Stimulated activated CD4-positive, alpha-beta T cell treated with anti-CD3 and anti-CD28 coated beads, Interleukin-2, amount 100 ng/mL, for 4 hours (primary cell): ENCODE measurements at places on chromosomes 3 and 15.

DNA sequence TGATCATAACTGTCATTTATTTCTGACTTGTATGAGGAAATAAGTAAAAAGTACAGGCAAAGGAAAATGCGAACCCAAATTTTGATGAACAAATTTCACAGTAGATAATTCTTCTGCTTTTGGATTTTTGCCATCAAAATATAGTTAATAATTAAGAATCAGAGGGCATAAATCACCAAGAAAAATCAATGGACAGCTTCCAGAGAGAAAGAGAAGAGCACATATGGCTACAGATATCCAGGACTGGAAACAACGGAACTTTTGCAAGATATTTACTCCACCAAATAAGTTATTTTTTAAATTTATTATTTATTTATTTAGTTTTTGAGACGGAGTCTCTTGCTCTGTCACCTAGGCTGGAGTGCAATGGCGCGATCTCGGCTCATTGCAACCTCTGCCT lies 35.1 kb upstream of the NANOGP8 start:
- DNase-seq, result no peak

DNA sequence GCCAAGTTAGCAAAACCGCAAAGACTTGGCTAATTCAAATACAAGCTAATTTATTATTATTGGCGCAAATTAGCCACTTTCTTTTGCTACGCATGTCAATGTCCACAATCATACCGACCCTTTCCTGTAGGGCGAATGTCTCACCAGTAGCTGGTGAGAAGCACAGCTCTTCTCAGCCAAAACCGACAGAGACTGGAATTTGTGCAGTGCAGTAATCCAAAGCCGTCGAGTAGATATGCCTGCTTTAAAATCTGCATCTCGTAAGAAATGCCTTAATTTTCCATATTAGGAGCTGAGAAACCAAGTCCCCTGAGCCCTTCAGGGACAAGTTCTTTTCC lies 614 bp upstream of the MINDY2 start:
- no peak for DNase-seq

DNA sequence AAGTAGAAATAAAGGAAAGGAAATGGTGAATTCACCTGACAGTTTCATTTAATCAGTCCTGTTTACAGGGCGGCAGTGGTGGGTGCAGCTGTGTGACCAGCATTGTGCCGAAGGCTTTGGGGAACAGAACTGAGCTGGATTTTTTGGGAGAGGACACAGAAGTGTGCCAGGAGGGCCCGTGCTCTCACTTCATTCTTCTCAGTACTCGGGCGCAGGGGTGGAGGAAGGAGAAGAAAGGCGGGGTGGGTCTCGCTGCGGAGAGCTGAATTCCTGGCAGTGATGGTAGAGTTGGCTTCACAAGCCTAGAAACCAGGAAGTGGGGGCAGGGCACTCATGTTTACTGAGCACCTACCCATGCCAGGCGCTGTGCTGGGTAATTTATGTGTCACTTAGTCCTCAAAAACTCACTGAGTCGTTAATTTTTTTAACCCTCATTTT lies 64.6 kb downstream of the CRTC3 start:
- peak; percentile 84 for DNase-seq

DNA sequence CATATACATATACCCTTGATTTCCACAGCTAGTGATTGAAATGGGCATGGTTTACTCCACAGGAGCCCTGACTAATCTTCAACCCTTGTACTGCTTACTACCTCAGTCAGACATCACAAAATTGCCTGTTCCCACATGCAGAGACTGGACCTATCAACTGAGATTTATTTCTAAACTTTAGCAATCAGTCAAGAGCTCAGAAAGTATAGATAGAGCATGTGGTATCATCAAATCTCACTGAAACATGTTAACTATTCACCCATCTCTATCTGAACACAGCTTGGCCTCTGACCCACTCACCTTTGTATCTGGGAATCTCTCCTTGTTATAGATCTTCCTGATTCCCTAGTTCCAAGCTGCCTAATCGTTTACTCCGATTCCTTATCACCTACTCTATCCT lies 14.6 kb downstream of the ADAM10 start:
- DNase-seq, result no peak

DNA sequence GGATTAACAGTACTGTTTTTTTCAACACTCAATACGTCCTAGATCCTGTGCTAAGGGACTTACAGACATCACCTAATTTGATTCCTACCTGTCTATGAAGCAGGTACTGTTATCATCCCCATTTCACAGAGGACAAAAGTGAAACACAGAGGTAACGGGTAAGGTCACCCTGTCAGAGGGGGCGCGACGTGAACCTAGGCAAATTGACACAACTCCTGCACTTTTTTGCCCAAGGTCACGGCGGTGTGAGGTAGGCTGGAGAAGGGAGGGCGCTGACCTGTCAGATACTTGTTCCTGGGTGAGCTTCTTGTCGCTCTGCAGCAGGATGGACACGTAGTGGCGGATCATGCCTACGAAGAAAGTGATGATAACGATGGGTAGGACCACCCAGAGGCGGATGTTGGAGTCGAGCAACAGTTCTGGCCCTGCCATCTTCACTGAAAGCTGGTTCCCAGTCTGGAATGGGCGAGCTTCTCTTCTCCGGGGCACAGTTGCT lies 363 bp downstream of the EMC3 start:
- no peak for DNase-seq

- DNase-seq, result no peak
These were observed 6.8 kb downstream of the FYCO1 start for GRCh38 chr3:45988804-45989203.

- no peak for DNase-seq
These were observed 139.7 kb downstream of the CD47 start for GRCh38 chr3:107951126-107951525.

DNA sequence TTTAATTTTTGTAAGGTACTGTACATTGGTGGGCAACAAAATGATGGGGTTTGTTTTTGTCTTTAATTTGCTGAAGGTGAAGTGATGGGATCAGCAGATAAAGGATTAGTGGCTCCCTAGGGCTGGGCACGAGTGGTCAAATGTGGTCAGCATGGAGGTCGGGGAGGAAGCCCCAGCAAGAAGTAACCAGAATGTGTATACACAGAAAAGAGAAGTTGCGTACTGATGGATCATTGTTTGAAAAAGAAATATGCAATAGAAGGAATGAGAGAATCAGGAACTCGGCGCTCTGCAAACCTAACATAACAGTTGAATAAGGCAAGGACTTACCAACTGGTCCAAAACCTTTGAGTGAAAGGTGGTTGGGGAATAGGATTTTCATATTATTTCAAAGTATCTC lies 1.5 kb downstream of the TMOD2 start:
- DNase-seq, result no peak

GRCh38 chr3:161275919-161276318 lies 54.8 kb downstream of the NMD3 start:
- DNase-seq, result no peak

GRCh38 chr3:195613468-195614069 lies 29.8 kb upstream of the APOD start:
- DNase-seq, result no peak

GRCh38 chr3:173732237-173732636 lies 334.7 kb downstream of the NLGN1 start:
- DNase-seq, result no peak

DNA sequence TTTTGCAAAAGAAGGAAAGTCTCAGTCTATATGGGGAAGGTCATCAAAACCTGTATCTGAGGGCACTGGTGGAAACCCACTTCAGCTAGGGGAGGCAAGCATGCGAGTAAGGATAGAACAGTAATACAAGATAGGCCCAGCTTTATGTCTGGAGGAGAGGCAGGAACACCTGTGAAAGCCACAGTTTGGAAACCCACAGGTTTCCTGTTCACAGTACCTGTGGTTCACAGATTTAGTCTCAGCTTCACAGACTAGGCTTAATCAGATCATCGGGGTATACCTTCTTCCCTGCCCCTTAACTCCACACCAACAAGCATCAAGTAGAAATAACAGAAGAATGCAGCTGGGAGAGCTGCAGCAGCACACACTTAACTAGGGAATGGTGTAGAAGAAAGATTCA lies 36.2 kb downstream of the C2CD4B start:
- DNase-seq, result no peak

GRCh38 chr3:177337541-177338331 lies 140.5 kb upstream of the TBL1XR1 start:
- peak; percentile 59 for DNase-seq

GRCh38 chr3:37763309-37763708 lies 98.4 kb upstream of the CTDSPL start:
- no peak for DNase-seq

GRCh38 chr3:4997946-4998345 lies 18.7 kb downstream of the BHLHE40 start:
- no peak for DNase-seq

DNA sequence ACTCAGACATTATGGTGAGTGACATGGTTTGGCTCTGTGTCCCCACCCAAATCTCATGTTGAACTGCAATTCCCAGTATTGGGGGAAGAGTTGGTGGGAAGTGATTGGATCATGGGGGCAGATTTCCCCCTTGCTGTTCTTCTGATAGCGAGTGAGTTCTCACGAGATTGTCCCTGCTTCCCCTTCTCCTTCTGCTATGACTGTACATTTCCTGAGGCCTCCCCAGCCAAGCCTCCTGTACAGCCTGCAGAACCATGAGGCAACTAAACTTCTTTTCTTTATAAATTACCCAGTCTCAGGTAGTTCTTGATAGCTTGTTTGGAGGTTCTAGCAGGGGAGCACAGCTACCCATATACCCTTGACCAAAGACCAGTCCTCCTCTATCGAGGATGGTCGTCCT lies 45.9 kb downstream of the ADAM10 start:
- no peak for DNase-seq

DNA sequence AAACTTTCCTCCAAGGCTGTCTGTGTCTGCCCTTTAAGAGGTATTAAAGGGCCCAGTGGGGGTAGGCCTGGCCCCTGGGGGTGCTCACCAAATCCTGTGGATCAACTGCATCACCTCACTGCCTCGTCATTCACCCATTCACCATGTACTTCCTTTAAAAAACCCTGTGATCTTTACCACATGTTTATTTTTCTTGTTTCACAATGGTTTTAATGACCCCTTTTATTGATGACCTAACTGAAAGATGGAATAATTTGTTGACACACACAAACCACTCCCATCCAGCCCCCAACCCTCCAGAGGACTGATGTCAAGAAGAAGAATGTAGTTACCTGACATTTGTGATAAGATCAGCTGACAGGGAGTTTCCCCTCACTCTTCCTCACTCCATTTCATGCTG lies 40.8 kb downstream of the KCNAB1 start:
- DNase-seq, result no peak

DNA sequence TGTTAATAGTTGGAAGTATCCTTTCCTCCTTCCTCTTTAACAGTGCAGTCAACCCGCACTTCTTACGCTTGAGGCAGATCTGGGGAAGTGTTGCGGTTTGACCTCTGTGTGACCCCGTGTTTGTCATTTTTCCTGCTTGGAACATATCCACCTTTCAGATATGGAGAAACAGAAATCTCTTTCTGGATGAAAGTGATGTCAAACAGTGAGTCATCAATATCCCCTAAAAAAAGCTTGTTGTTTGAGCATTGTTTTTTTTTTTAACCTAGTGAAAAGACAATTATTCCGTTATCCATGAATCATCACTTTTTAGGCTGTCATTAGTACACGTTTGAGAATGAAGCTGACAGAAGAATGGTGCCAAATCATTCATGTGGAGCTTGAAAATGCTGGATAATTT lies 293.7 kb downstream of the ARPP21 start:
- DNase-seq, result no peak

DNA sequence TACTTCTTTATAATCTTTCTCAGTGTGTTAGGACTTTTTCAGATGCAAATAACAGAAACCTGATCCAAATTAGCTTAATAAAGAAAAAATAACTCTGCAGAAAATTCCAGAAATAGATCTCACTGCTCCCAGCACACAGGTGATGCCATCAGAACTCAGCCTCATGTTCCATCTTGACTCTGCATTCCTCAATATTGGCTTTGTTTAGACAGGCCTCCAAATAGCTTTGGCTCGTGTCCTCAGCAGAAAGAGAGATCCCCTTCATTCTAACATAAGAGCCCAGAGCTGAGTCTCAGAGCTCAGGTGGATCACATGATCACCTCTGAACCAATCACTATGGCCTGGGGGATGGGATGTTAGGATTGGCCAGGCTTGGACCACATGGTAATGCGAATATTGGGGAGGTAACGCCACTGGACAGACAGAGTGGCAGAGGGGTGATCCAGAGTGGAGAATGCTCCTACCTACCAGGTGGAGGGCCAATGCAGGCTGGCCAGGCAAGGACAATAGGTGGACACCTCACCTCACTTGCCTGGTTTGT lies 46.6 kb upstream of the TBC1D21 start:
- no peak for DNase-seq

DNA sequence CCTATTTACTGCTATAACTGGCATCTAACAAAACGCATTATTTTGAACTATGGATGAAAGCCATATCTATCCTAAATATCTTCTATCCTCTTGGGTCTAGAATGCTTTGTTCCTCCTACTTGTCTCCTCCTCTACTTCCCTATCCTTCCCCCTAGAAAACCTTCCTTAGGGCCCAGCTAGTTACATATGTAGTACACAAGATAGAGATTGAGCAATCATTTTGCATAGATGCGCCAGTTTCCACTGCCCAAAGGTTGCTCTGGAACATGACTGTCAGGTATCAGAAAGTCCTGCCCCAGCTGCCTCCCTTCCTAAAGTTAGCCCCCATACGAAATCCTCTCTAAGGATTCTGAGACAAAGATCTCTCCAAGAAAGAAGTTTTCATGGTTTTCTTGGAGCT lies 55.1 kb downstream of the GPR160 start:
- no peak for DNase-seq

GRCh38 chr3:171979081-171979480 lies 60.3 kb upstream of the FNDC3B start:
- no peak for DNase-seq

- no peak for DNase-seq
These were observed 100.6 kb upstream of the IGF1R start for GRCh38 chr15:98547741-98548138.

DNA sequence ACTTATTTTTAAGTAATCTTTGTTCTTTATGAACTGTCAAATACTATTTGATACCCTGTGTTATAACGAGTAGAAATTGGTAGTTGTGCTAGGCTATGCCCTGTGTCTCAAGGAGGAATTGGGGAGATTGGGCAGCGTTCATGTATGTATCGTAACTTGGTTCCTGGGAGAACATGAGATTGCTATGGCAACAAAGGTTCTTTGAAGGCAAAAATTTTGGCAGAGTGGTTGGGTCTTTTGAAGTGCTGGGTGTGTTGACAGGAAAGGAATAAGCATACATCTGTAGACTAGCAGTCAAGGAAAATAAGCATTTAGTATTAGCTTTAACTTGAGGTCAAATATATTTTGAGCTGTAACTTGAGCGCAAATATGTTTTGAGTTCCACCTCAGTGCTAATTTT lies 45.3 kb downstream of the TCF12 start:
- DNase-seq, result no peak

DNA sequence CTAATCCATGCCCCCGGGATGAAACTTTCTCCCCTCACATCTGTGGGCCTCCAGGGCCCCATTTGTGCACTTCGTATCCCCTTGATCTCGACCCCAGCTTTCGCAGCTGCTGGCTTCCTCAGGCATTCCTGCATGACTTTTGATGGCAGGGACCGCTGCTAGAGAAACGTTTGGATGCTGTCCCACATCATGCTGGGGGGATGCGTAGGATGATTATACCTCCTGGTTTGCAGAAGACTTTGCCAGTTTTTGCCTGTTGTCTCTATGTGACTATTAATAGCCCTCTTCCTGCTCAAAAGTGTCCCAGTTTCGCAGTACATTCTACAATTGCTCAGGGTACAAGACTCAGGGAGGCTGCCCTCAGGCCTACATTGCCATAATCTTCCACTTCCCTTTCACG lies 10.4 kb upstream of the KCNAB1 start:
- no peak for DNase-seq

- no peak for DNase-seq
These were observed 9.5 kb downstream of the COPS2 start for GRCh38 chr15:49145651-49146609.
